ENCODE measurements at places on chromosomes 7 and 10.

GRCh38 chr10:78856421-78856820 is 212.3 kb upstream of the ZMIZ1 start:
- DNase-seq = no peak

- DNase-seq = no peak
Observed at GRCh38 chr10:92692080-92692671, 2.4 kb downstream of the HHEX start.

DNA sequence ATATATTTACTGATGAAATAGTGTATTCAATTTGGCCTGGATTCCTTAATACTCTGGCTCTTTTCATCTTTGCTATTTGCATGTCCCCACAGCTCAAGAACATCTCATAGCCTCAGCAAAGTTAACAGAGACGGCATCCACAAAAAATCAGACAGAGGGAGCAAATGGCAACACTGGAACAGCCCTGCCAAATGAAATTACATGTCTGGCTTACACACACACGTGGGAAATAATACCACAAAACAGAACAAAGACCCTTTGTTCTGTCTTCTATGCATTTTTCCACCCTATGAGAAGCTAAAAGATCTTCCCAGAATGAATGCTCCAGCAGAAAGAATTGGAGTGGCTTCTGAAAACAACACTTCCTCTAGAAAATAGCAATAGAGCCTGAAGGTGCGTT is 139.5 kb downstream of the ALOX5 start:
- no peak for DNase-seq

- DNase-seq = no peak
Observed at GRCh38 chr7:30514177-30514576, 9.5 kb upstream of the GGCT start.

DNA sequence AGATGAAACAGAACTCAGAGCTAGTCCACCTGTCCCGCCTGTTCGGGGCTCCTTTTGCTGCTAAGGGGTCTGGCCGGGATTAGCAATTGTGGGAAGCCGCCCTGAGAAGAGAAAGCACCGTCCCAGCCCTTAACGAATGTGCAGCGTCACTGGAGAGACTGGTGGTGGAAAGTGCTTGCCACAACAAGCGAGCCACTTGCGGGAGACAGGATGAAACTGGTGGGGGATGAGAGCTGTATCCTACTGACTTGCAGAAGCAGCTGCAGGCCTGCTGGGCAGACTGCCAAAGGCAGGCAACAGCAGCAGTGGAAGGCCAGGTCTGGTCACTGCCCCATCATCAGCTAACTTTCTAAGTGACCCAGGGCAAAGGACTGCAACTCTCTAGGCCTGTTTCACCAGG is 95.4 kb downstream of the FAM53B start:
- no peak for DNase-seq

DNA sequence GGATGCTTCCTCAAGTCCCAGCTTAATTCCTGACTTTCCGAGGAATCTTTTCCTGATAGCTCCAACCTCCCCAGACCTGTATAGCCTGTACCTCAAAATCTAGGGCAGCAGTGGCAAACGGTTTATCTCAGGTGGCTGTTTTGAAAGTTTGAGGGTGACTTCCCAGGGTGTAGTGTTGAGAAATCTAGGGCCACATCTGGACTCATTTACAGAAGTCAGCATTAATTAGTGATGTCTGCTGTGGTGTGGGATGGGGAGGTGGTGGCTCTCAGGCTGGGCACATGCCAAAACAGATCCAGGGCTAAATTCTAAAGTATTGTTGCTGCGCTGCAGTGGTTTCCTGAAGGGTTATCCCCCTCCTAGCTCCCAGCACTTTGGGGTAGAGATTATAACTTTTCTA is 38.0 kb downstream of the UNC5B start:
- no peak for DNase-seq

GRCh38 chr7:44547536-44548231 is 6.6 kb upstream of the NPC1L1 start:
- DNase-seq = no peak

GRCh38 chr10:95214793-95215192 is 20.8 kb downstream of the ACSM6 start:
- no peak for DNase-seq

GRCh38 chr10:61643316-61643751 is 19.4 kb upstream of the CABCOCO1 start:
- DNase-seq = no peak

DNA sequence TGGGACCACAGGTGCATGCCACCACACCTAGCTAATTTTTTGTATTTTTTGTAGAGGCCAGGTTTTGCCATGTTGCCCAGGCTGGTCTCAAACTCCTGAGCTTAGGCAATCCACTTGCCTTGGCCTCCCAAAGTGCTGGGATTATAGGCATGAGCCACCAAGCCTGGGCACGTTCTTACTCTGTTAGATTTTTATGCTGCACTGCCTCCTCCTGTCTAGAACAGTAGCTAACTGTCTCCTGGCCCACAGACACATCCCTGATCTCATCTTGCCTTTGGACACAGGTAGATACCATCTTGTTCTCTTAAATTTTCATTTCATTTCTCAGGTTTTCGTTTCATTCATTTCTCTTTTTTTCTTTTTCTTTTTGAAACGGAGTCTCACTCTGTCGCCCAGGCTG is 41.1 kb downstream of the BLVRA start:
- no peak for DNase-seq

DNA sequence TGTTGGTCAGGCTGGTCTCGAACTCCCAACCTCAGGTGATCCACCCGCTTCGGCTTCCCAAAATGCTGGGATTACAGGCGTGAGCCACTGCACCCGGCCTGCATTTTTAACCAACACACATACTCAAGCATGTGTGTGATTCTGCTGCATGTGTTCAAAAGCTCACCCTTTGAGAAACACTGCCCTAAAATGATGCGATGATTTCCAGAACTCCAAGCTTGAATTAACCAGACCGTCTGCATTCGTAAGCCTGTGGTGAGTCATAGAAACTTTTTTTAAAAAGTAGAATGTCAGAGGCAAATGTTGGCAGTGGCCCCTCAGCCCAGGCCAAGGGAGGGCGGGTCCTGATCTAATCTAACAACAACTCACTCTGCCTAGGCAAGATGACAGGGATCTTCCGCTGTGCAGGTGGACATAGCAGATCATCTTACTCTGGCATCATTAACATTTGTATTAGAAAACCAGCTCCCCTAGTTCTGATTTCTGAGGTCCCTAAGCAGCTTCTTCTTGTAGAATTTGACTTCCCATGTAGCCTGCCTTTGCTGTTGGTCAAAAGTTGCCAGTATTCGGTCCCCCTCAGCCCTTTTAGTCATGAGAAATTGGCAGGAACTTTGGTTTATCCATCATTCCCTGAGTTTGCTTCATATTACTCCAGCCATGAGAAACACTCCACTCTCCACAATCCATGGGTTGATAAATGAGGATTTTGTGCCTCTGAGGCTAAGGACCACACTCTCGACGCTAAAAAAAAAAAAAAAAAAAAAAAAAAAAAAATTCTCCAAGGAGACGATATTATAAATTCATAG is 190.4 kb downstream of the SKIDA1 start:
- DNase-seq = no peak

GRCh38 chr7:150339409-150339809 is 2.0 kb downstream of the RARRES2 start:
- DNase-seq = no peak

- no peak for DNase-seq
Observed at GRCh38 chr10:113493195-113493594, 59.7 kb upstream of the HABP2 start.

Measured in cortex of kidney (tissue), 1 donor.